ENCODE measurements at places on chromosomes 2 and 18.

DNA sequence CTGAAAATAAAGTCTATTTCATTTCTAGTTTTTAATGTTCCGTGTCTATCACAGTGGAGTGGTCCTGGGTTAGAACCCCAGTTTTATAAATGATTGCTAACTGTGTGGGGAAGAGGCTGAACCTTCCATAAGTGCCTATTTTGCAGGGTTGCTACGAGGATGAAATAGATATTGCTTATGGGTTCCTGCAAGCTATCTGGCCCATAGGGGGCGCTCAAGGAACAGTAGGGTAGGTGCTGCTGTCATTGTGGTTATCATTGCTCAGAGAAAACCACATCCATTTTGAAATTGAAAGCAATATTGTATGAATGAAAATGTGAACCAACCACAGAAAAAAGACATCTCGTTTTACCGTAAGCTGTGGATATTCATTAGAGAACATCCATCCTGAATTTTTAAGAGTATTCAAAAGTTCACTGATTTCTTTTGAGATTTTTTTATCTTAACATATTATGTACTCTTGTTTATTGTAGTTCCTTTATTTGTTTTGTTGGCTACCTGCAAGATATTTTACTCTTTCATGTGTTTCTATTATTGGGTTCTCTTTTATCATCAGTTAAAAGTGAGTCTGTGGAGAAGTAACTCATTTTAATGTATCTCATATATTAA lies 261.6 kb downstream of the NAPG start:
- peak; percentile 71 for DNase-seq

GRCh38 chr2:70104231-70105111 lies 17.2 kb downstream of the PCBP1 start:
- DNase-seq, result no peak

DNA sequence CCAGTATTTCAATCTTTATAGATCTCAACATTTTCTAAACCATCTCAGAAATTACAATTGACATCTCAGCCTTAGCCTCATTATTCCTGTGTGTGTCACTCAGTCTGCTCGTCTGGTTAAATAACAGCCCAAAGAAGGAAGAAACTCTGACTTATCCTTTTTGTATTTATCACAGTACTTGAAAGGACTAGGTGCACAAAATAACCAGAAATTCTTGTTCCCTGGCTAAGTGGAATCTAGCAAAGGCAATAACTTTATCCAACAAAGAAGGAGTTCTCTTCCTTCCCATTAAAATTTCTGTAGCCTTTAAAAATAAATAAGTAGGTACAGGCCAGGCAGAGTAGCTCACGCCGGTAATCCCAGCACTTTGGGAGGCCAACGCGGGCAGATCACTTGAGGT lies 139.9 kb upstream of the PID1 start:
- no peak for DNase-seq

DNA sequence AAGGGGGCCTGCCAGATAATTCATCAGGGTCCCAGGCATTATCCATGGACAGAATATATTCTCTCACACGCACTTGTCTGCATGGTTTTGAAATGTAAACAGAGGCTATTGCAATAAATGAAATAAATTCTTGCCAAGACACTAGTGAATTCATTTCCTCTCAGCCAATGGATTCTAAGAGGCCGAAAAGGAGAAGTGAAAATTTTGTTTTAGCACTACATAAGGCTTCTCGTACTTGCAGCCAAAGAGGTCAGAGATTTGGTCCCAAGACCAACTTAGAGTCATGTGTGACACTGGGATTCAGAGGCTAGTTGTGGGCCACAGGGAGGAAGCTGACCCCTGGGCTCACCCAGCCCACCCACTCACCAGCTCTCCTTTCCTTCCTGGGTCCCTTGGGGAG lies 184.1 kb upstream of the GLI2 start:
- no peak for DNase-seq

- no peak for DNase-seq
Measured at GRCh38 chr2:120026890-120027289, 14.0 kb downstream of the EPB41L5 start.

Data from NCI-H2029 (cell line).